ENCODE measurements at places on chromosomes 3 and 15. TPM values are rescaled to one million over a fixed set of nuclear protein-coding genes. Genes with fewer than 3 reads are reported as not detected.

DNA sequence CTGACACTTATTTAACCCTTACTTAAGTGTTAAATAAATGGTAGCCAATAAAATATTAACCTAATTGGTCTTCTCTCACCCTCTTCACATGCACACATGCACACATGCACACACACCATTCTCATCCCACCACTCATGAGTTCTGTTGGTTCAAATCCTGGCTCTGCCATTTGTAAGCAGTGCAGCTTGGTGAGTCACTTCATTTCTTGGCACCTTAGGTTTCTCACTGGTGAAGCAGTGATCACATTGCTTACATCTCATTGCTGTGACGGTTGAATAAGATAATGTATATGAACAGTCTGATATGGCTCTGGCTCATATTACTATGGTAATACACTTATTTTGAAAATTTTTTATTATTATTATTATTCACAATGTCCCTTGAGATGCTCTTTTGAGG is 33.8 kb downstream of the RIOX2 start:
- no peak for DNase-seq

GRCh38 chr3:177746337-177746933 is 549.2 kb upstream of the TBL1XR1 start:
- no peak for DNase-seq

DNA sequence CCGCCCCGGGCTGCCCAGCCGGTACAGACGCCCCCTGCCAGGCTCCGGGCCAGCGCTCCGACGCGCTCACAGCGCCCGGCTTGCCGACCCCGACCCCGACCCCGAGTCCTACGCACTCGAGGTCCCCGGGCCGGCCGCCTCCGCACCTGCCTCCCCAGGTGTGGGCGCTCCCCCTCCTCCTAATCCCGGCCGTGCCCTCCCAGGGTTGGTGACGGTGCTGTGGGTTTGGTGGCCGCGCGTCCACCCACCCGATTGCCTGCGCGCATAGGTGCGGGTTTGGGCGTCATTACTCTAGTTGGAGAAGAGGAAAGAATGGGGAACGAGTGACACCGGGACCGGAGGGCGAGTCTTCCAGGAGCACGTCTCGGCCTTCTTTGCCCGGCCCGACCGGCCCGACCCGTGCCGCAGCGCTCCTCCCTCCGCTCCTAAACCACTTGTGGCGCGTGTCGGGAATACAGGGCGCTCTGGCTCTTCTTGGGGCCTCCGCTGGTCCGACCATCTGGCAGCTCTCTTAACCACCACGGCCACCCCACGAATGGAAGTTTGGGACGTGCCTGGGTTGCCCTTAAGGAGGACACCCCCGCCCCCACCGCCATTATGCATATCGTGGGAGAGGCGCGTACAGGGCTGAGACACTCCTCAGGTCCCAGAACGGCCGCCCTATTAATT is 810 bp upstream of the THRB start:
- peak; percentile 70 for DNase-seq

DNA sequence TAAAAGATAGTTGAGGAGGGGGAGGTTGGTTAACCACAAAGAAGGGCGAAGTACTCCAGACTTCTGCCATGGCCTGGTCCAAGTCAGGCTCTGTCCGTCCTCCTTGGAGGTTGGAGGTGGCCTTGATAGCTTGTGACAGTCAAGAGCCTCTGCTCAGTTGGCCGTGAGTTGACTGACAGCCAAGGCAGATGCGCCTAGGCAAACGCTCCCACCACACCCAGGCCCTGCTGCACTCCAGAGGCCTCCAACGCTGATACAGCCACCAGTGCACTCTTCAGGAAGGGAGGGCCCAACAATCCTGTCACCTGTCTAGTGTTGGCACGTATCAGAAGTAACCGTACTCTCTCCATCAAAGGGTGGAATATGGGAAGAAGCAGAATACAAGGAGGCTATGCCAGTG is 9.3 kb downstream of the RBPMS2 start:
- no peak for DNase-seq

DNA sequence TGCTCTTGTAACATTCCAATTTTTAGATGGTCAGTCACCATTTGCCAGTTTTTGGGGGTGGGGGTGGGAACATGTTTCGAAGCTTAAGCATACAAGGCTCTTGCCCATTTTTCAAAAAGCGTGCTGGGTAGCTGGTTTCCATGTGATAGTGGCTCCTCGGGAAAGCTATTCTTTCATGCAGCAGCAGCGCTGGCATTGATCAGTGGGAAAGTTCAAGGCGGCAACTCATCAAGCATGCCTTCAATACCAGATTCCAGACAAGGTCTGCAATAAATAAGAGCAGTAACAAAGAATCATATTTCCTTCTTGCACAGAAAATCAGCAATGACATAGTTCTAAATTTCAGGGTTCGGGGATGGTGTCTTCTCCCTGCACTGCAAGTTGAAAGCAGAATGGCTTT is 133.5 kb upstream of the ONECUT1 start:
- no peak for DNase-seq

DNA sequence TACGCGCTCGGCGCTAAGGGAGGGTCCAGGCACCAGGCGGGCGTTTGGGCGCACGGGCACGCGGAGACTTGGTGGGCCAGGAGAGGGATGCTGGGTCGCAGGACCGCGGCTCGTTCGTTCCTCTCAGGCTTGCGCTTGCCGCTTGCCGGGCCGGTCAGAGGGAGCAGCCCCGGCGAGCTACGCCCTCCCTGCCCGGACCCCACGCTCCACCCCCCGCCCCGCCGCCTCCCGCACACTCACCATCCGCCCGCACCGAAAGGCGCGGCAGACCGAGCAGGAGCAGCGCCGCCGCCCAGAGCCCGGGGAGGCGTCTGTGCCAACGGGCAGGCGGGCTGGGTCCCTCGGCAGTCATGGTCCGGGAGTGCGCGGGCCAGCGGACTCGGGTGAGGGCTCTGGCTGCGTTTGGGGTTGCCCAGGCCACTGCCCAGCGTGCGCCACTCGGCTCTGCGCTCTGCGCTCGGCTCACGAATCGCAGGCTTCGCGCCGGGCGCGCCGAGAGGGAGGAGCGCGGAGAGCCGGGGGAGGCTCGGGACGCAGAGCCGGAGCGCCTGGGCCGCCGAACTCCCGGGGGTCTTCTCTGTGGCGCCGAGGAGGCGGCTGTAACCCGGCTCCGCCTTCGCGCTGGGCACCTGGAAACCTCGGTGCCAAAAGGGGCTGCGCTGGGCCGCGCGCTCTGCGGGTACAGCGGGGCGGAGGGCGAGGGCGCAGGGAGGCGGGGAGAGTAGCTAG is at the start of gene SUSD5:
SUSD5 (minus strand) TSS at position 365 of the 729 bp plus-strand sequence; CDS start at position 352, 13 bp downstream.
- DNase-seq = peak; percentile 62

- no peak for DNase-seq
Observed at GRCh38 chr3:78660957-78661356, 1106.8 kb downstream of the ROBO1 start.

GATM gene
- 31.9 TPM for total RNA-seq

DNA sequence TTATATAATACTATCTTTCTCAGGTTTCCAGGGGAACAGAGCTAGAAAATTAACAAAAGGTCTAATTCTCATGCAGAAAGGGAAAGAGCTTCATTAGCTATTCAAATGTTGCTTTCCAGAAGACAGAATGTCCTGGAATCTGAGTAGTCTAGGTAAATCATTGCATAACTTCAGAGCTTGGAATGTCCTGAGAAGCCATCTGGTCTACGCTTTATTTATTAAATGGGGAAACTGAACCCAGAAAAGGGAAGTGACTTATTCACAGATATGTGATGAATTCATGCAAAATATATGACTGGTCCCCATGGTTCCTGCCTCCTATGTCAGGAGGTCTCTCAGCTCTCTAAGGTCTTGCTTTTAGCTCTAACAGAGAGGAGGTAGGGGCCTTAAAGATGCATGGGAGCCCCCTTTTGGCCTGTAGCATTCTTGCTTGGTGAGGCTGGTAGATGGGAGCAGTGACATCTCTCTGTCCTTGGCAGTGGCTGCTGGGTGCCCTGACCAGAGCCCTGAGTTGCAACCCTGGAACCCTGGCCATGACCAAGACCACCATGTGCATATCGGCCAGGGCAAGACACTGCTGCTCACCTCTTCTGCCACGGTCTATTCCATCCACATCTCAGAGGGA is 99.2 kb downstream of the CEMIP start:
- DNase-seq = no peak

EIF4E3 gene
- total RNA-seq = 29.3 TPM

ACOX2 gene
- total RNA-seq = 12.9 TPM

DNA sequence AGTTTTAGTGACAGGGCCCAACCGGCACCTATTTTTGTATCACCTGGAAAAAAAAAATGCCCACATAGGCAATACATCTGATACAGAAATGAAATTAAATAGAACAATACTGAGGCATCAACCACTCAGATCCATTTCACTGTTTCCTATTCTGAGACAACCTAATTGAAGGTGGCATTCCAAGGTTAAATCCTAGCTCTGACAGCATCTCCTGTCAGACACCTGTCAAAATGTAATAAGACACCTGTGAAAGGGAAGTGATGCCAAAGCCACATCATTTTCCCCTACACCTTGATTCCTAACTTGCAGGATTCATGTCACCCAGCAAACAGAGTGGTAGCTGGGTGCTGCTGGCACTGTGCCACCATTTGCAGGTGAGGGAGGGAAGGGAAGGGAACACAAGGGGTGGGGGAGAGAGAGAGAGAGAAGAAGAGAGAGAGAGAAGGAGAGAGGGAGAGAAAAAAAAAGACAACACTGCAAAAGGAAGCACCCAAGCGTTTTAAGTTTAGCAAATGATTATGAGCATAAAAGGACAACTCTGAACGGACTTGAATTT is 1044.6 kb upstream of the CFAP20DC start:
- no peak for DNase-seq

- DNase-seq = no peak
Observed at GRCh38 chr3:178137831-178138230, 398.4 kb upstream of the KCNMB2 start.

DNA sequence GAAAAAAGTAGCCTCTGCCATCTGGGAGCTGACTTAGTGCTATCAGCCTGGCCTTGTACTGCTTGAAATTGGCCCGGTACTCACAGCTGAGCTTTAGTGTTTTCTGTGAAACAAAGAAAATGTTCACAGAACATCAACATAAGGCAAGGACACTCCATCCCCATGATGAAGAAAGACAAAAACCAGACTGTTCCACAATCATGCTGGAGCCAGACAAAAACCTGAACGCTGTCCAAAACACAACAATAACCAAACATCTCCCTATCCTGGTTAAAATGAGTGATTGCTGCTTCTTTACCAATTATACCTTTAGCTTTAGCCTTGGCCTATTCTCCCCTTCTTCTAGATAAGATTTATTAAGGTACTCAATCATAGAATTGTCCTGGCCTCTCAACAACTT is 153.9 kb downstream of the CPNE4 start:
- no peak for DNase-seq

GRCh38 chr3:141147657-141148056 is 84.0 kb upstream of the PXYLP1 start:
- DNase-seq = no peak

GRCh38 chr15:36966708-36967107 is 133.6 kb downstream of the MEIS2 start:
- no peak for DNase-seq

DNA sequence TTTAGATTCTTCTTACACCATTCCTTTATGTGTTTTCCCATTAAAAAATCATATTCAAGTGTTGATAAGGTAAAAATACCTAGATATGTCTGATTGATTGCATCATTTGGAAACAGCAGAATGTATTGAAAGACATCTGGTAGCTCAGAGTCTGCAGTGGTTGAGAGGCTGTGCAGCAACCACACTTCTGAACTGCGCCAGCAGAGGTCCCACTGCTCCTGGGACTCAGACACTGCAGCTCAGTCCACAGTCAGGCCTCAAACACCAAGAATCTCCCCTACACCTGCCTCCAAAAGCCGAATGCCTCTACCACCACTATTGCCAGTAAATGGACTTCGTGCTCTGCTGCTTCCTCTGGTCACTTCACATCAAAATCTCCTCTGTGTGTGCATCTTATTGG is 176.9 kb upstream of the LMCD1 start:
- DNase-seq = peak; percentile 48

- no peak for DNase-seq
Observed at GRCh38 chr3:20747741-20748140, 561.7 kb upstream of the SGO1 start.

ARHGAP31 gene
- 29.1 TPM for total RNA-seq

DNA sequence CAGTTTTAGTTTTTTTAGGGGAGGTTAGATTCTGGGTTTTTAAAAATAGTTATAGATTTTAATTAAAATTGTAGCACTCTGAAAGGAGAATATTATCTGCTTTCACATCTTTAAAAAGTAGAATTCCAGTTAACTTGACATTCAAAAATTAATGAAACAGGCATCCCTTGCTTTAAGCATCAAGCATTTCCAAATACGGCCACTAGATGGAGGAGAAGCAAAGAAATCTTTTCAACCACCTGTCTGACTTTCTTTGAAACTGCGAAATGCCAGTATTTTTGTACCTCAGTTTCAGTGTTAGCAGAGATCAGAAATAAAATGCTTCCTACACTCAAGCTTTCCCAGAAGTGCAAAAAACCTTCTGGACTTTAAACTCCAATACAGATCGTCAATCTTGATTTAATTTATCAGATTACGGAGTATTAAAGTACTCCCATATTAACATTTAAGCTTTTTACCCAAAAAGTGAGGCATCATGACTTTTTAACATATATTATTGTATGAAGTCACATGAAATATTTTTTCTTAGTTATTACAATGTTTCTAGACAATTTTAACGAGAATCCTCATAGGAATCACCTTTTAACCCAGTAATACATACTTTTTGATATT is 153.3 kb downstream of the P3H2 start:
- DNase-seq = no peak

LRRIQ4 gene
- not detected for total RNA-seq

DNA sequence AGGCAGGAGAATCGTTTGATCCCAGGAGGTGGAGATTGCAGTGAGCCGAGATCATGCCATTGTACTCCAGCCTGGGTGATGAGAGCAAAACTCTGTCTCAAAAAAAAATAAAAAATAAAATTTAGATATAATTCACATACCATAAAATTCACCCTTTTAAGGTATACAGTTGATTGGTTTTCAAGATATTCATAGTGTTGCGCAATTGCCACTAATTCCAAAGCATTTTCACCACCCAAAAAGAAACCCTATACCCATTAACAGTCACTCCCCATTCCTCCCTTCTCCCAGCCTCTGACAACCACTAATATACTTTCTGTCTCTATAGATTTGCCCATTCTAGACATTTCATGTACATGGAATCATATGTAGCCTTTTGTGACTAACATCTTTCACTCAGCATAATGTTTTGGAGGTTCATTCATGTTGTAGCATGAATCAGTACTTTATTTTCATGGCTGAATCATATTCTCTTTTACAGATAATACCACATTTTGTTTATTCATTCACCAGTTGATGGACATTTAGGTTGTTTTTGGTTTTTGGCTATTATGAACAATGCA is 116.7 kb downstream of the RASA2 start:
- no peak for DNase-seq

DNA sequence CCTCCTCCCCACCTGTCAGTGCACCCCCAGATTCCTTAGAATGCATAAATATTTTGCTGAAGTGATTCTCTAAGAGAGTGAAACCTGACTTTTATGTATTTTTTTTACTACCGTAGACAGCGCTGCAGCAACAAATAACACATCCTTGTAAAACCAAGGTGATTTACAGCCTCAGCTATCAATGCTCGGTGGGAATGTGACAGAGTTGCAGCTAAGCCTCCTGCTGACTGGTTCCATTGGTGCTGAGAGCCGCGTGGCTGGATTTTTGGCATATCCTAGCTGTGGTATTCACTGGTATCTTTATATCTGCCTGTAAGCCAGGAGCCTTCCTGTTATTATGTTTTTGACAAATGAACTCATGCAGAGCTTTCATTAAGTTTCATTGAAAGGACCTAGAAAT is 11.0 kb downstream of the FGD5 start:
- no peak for DNase-seq

GRCh38 chr3:125200731-125201139 is 11.8 kb downstream of the SLC12A8 start:
- DNase-seq = no peak

GRCh38 chr15:63826528-63826927 is 7.2 kb downstream of the HERC1 start:
- DNase-seq = no peak

All from aorta (tissue), 5 donors.